ENCODE measurements at places on chromosomes 16 and 17. TPM values are rescaled to one million over a fixed set of nuclear protein-coding genes. Genes with fewer than 3 reads are reported as not detected.

Gene DNAJA2
- 90.6 TPM for polyA plus RNA-seq

Gene OTOP2
- polyA plus RNA-seq: not detected

Gene ALDH3A1
- 0.32 TPM for polyA plus RNA-seq

Gene ARHGAP44
- not detected for polyA plus RNA-seq

Gene KCNJ12
- not detected for polyA plus RNA-seq

Gene NPEPPS
- 48.9 TPM for polyA plus RNA-seq

Gene FAM20A
- 0.07 TPM for polyA plus RNA-seq

Gene TLK2
- 13.3 TPM for polyA plus RNA-seq

Gene TNFRSF12A
- 2.1 TPM for polyA plus RNA-seq

Gene TMEM107
- 50.7 TPM for polyA plus RNA-seq

Gene KRT24
- polyA plus RNA-seq: not detected

Gene HID1
- polyA plus RNA-seq: 5.2 TPM

Gene GP2
- polyA plus RNA-seq: not detected

Gene CBX8
- polyA plus RNA-seq: 0.91 TPM

Gene ZNF689
- polyA plus RNA-seq: 13.7 TPM

Gene TEKT5
- not detected for polyA plus RNA-seq

Gene COX11
- polyA plus RNA-seq: 69.6 TPM

Gene BOLA2B
- 208 TPM for polyA plus RNA-seq

All from CD8-positive, alpha-beta memory T cell (primary cell).